Activated CD4-positive, CD25-positive, alpha-beta regulatory T cell treated with anti-CD3 and anti-CD28 coated beads, Interleukin-2, amount 50 U/mL, for 24 hours (primary cell): ENCODE measurements at places on chromosomes 6 and 20.

GRCh38 chr20:32457479-32457986 is 99.4 kb downstream of the ASXL1 start:
- no peak for ATAC-seq

- ATAC-seq, result no peak
Observed at GRCh38 chr6:54987633-54988290, 141.2 kb downstream of the FAM83B start.

DNA sequence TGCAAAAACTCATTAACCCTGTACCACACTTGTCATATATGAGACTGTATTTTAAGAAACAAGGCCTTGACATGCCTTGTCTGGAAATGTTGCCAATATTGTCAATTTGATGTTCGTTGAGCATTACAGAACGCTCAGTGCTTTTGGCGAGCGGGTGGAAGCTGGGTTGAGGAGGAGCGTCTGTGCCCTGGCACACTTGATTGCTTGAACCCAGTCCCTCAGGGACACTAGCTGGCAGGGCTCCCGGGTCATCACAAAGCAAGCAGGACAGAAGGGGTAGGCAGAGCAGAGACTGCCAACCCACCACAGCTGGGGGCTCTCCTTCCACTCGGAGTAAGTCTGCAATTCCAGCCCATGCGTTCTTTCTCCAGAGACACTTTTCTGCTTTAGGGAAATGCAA is 286.3 kb downstream of the KHDC1L start:
- no peak for ATAC-seq

DNA sequence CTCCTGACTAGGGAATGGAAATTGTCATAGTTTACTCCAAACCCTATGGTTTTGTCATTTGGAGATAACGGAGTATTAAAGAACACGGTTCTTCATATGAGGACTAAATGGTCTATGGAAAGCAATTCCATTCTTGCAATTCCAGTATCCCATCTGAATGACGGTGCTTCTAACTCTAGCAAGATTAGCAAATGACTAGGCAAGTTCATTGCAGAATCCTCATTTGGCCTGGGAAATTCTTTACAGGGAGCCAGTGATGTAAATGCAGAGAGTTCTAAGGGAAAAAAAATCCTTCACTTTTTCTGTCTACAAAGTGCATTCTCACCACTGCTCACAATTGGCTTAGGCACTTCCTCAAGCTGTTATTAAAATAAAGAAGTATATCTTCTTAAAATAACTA is 111.5 kb downstream of the MOXD1 start:
- no peak for ATAC-seq

GRCh38 chr6:124536157-124536841 is 425.9 kb upstream of the RNF217 start:
- ATAC-seq, result no peak
